ENCODE measurements at places on chromosomes 6 and 20.

DNA sequence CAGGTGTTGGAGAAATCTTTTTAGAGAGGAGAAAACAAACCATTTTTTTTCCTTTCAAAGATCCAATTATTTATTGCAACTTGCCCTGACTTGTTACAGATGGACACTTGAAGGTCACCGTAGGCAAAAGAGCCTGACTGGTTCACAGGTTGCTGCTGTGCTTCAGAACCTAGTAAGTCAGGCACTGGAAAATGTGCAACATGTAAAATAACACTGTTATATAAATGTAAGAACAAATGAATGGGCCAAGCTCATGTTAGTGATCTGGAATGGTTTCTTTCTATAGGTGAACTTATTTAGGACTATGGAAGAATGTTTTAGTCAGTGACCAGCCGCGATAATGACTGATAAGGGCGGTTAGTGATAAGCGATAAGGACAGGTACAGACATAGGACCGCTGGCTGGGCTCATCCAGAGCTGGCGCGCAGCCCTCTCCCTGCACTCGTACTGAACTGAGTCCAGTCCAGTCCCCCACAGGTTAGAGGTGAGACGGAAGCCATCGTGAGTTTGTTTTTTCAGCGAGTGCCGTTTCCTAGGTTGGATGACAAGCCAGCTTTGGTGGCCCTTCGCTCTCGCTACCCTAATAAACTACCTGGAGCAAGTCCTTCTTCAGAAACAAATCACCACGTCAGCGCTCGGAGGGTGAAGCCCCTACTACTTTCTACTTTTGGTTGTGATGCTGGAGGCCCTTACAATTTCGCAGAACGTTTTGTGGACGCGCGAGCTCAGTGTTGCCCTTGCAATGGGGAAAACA lies 94.4 kb upstream of the PRDM1 start:
- no peak for DNase-seq

GRCh38 chr20:49384437-49385434 lies 97.7 kb downstream of the KCNB1 start:
- peak; percentile 70 for DNase-seq

GRCh38 chr6:28586962-28587745 lies 61.5 kb downstream of the GPX5 start:
- DNase-seq: peak; percentile 45

- no peak for DNase-seq
Observed at GRCh38 chr6:15823838-15824414, 161.1 kb upstream of the DTNBP1 start.

DNA sequence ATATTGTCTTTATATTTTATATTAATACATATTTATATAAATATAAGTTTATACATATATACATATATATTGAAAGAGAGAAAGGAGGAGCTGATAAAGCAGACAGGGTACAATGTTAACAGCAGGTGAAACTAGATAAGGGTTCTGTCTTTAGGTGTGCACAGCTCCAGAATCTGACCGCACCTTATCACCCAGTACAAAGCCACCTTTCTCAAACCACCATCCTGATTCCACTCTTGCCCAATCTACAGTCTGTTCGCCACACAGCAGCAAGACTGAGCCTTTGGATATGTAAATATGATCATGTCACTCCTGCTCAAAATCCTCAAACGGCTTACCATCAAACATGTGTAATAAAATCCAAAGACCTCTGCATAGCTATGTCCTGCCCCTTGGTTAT lies 34.7 kb upstream of the ASCC3 start:
- DNase-seq: no peak

DNA sequence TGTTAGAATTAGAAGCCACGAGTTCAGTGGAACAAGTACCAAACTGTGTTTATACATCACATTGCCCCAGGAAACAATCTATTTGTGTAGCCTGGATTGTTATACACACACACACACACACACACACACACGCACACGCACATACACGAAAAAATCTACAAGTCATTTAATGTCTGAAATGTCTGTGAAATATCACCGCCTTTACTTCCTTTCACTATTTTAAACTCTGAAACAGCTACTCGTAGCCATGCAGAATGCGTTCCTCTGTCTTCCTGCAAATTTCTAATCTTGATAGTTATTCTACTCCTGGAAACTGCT lies 84.4 kb upstream of the SCAF8 start:
- no peak for DNase-seq

DNA sequence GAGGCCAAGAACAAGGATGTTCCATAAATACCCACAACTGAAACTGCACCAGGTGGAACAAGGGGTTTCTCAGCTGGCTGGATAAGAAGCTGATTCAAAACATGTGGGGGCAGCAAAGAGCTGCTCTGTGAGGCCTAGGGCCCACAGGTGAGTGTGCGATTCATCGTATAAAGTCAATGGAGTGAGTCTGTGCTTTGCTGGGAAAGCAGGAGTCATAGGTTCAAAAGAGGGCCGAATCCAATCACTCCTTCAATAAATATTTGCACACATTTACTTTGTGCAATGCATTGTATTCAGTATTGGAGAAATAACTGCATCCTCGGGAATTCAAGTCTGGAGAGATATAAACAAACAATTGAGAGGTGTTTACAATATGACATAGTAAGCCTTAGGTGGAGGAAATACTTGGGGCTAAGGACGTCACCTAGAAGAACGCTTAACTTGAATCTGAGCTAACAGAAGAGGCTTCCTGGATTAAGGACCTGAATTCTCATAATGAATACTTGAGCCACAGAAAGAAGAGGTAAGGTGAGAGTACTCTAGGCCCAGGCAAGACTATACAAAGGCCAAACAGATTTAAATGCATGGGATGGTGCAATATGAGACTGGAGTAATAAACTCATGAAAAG lies 83.7 kb upstream of the TMEM30A start:
- no peak for DNase-seq

- no peak for DNase-seq
Observed at GRCh38 chr20:22490287-22491193, 93.8 kb downstream of the FOXA2 start.

GRCh38 chr6:142537612-142538478 lies 236.0 kb downstream of the ADGRG6 start:
- DNase-seq: peak; percentile 17

- DNase-seq: peak; percentile 46
Observed at GRCh38 chr20:36154700-36155628, at the start of gene EPB41L1. Gene EPB41L1, plus strand, starts transcription at chr20:36154740. Its CDS starts 19,038 bp downstream, at chr20:36173778.

DNA sequence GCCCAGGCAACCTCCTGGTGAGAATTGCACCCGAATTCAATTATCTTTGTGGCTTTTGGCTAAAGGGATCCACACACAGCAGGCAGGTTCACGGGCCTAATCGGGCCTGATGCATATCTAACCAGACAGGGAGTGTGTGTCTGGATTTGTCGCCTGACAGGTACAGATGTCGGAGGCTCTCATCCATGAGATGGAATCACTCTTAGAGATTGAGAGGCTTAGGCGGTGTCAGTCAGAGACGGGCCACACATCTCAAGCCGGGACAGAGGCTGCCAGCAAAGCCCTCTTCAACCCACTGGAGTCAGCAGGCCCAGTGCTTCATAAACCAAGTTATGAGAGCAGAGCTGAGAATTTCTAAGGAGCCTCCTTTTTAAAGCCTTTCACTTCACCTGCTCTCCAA lies 247.0 kb downstream of the LRFN2 start:
- DNase-seq: no peak

- no peak for DNase-seq
Observed at GRCh38 chr6:167580619-167580911, 246.1 kb upstream of the AFDN start.

GRCh38 chr6:143752459-143752858 lies 74.7 kb downstream of the PHACTR2 start:
- no peak for DNase-seq

GRCh38 chr20:57038608-57039440 lies 227.6 kb downstream of the BMP7 start:
- no peak for DNase-seq

DNA sequence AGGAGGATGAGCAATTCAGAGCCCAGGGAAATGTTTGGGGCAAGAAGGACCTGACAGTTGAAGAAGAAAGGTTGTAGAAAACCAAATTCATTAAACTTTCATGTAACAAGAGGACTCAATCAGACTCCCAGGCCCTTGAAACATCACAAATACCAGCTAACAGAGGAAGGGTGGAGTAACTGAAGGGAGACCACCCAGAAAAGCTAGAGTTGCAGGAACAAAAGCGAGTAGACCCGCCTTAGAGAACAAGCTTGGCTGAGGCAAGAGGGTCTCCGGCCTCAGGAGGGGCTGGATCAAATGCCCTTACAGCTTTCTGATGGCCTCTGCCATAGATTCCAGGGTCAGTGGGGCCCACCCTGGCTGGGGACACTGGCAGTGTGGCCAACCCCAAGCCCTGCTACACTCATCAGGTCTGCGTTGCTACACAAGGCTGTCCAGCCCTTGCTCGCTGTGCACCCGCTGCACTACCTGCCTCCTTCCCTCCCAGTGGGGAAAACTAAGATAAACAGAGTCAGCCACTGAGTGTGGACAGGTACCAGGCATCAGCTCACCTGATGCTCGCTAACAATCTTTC lies 110.0 kb downstream of the SLC23A2 start:
- no peak for DNase-seq

DNA sequence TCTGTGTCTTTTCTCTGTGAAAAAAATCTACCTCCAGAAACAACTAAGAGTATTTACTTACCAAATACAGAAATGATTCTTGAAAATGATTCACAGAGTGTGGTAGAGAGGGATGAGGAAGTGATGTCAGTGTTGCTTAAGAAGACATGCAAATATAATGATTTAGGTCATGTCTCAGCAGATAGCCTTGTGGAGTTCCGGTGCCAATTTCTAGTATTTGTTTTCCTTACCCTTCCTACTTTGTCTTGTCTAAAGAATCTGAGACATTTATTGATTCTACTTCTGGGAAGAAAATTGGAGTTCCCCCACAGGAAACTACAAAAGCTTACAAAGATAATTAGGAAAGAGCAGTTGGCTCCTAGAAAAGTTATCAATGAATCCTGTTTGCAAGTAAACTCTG lies 68.8 kb downstream of the GJA1 start:
- DNase-seq: no peak

DNA sequence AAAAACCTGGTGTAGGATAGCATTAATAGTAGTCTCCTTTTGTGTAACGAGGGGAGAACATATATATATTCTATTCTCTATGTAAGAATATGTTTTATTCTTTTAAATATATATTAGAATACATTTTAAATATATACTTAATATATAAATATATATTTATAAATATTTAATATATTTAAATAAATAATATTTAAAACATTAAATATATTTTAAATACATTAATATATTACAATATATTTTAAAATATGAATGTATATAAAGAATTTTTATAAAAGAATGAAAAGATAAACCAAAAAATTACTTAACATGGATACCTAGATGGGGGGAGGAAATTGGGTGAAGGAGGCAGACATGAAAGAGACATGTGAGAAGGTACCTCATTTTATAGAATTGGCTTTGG lies 53.0 kb upstream of the ZNF831 start:
- no peak for DNase-seq

DNA sequence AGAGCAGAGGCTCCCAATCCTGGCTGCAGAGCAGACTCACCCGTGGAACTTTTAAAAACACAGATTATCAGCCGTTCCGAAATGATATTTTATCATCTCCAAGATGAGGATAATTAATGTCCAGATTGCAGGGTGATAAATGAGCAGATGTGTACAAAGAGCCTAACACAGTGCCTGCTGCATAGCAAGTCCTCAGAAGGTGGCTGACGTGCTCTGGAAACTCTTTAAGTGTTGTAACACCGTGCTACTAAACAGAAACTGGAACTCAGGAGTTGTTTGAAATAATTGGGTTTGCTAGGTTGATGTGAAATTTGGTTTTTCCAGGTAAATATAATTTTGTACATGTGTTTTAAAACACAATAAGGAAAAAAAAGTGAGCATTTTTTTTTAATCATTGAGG lies 118.0 kb downstream of the ARMC2 start:
- no peak for DNase-seq

- no peak for DNase-seq
Observed at GRCh38 chr6:114172576-114173260, 170.1 kb downstream of the HS3ST5 start.

- peak; percentile 58 for DNase-seq
Observed at GRCh38 chr6:36633915-36634314, 39.8 kb downstream of the SRSF3 start.

GRCh38 chr6:156250593-156250992 lies 526.6 kb upstream of the ARID1B start:
- DNase-seq: no peak

- no peak for DNase-seq
Observed at GRCh38 chr6:73028893-73029450, 196.3 kb downstream of the KHDC1L start.

GRCh38 chr6:42010185-42010891 lies 40.0 kb upstream of the TAF8 start:
- DNase-seq: no peak

GRCh38 chr6:158713469-158713868 lies 63.6 kb downstream of the SYTL3 start:
- DNase-seq: no peak

- DNase-seq: no peak
Observed at GRCh38 chr20:62900692-62901584, 25.4 kb downstream of the DIDO1 start.

DNA sequence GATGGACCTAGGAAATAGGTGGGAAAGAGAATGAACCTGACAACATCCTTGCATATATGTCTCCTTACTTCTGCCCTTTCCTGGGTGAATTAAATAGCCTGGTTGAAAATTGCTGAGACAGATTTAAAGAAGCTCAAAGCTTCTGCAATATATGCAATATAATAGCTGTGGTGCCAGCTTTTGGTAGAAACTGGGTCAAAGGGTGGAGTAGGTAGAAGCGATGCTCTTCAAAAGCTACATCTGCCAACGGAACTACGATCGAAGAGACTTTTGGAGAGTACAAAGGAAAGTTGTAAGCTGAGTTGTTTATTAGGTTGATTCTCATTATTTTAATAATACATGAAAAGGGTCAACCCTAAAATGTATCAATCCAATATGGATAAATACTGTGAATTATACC lies 22.8 kb upstream of the TTK start:
- DNase-seq: no peak

- DNase-seq: no peak
Observed at GRCh38 chr6:43122146-43122545, 46.0 kb downstream of the PTK7 start.

- DNase-seq: no peak
Observed at GRCh38 chr6:35363293-35363750, 21.0 kb downstream of the PPARD start.
